Dorsolateral prefrontal cortex (tissue), 122 donors: ENCODE measurements at places on chromosomes 13 and 19. TPM values are rescaled to one million over a fixed set of nuclear protein-coding genes. Genes with fewer than 3 reads are reported as not detected.
A peak's percentile ranks its signal among the peaks of the same experiment; 100 is the strongest.

DNA sequence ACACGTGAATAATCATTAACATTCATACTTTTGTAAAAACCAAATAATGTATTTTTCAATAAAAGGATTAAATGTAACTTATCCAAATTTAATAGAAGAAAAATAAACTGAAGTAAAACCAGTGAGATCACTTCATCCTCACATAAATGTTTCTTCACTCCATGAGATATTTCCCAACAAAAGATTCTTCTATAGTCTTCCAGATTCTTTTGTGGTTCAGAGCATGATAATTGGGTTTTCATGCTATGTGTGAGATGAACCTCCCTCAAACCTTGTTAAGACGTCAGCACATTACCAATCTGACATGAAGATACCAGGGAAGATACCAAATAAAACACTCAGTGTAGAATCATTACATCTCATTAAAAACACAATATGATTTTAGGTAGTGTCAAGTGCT, 62.9 kb upstream of the OXGR1 start:
- DNase-seq = no peak

- DNase-seq = no peak
Measured at GRCh38 chr13:41282129-41282571, 18.8 kb upstream of the MTRF1 start.

- DNase-seq = no peak
Measured at GRCh38 chr13:40304391-40304790, 362.1 kb downstream of the FOXO1 start.

DNA sequence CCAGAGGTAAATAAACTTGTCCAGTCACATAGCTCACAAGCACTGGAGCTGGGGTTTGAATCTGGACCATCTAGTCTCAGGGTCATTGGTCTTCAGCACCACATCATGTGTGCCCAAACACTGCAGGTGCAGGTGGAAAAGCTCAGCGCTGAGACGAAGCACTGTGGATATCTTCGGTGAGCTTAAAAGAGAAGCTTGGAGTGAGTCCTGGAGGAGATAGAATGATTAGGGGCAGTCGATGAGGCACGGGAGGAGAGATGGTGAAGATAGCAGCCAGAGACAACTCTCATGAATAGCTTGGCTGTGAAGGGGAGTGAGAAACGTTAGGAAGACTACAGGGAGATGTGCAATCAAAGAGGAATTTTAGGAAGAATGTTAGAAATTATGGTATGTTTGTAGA, 389.3 kb downstream of the FGF9 start:
- DNase-seq = no peak

GRCh38 chr13:23561261-23561660, 9.0 kb upstream of the TNFRSF19 start:
- no peak for DNase-seq

GRCh38 chr19:8141726-8142512, 7.5 kb downstream of the FBN3 start:
- DNase-seq = no peak

- DNase-seq = no peak
Measured at GRCh38 chr19:15300533-15301197, 31.7 kb downstream of the BRD4 start.

DNA sequence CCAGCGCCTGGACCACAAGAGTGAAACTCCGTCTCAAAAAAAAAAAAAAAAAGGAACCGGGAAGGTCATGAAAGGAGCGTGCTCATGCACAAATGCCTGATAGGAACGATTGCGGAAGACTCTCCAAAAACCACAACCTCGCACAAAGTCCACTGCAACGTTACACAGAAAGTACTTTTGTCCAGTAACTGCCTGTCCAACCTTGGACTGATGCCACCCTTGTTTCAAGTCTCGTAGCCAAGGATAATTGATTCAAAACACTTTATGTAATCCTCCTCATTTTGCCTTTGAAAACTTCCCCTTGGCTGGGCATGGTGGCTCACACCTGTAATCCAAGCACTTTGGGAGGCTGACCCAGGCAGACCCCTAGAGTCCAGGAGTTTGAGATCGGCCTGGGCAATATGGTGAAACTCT, 13.7 kb downstream of the LGALS7 start:
- DNase-seq = no peak

DNA sequence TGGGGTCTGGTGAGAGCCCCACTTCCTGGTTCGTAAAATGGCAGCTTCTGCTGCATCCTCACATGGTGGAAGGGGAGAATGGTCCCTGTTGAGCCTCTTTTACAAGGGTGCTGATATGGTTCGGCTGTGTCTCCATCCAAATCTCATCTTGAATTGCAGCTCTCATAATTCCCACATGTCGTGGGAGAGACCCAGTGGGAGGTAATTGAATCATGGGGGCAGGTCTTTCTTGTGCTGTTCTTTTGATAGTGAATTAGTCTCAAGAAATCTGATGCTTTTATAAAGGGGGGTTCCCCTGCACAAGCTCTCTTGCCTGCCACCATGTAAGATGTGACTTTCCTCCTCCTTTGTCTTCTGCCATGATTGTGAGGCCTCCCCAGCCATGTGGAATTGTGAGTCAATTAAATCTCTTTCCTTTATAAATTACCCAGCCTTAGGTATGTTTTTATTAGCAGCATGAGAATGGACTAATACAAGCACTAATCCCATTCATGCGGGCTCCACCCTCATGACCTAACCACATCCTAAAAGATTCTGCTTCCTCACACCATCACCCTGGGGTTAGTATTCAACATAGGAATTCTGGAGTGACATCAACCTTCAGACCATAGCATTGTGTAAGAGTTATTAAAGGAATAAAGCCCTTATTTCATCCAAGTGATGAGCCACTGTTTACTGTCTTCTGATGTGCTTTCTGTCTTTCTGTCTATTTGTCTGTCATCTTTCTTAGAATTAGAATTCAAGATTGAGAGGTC, 159.0 kb upstream of the IRS2 start:
- DNase-seq = no peak

DNA sequence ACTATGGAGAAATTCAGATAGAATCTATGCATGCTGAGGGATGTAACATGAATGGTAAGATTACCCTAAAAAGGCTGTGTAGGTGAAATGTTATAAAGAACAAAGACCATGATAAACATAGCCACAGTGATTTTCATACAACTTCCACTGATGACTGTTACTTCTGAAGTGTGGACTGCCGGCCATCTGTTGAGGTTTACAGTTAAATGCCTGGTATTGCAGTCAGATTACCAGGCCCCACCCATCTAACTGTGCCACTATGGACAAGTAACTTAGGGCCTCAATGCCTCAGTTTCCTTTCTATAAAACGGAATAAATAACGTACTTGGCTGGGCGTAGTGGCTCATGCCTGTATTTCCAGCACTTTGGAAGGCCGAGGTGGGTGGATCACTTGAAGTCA, 395.6 kb downstream of the KLF12 start:
- DNase-seq = no peak

DNA sequence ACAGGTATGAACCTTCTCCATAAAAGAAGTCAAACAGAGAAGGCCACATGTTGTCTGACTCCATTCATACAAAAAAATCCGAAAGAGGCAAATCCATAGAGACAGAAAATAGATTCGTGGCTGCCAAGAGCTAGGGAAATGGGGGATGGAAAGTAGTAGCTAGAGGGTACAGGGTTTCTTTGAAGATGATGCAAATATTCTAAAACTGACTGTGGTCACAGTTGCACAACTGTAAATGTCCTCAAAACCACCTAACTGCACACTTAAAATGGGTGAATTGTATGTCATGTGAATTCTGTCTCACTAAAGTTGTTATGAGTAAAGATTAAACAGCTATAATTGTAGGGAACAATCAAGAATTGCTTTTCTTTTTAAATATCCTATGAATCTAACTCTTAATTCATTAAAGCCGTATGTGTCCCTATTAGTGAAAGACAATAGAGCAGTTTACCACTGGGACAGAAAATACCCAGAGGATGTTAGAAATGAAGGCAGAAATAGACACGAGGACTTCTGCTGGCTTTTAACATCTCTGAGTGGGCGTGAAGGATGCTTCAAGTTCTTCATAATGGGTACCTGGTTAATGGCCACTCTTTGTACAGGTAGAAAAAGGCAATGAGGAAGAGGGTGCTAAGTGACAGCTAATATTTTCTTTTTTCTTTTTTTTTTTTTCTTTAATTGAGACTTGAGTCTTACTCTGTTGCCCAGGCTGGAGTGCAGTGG, 21.2 kb downstream of the INSR start:
- DNase-seq = no peak

GRCh38 chr19:36331353-36332228, 47.4 kb downstream of the ZFP14 start:
- peak; percentile 83 for DNase-seq

GRCh38 chr13:50991579-50992521, 82.3 kb downstream of the RNASEH2B start:
- no peak for DNase-seq

DNA sequence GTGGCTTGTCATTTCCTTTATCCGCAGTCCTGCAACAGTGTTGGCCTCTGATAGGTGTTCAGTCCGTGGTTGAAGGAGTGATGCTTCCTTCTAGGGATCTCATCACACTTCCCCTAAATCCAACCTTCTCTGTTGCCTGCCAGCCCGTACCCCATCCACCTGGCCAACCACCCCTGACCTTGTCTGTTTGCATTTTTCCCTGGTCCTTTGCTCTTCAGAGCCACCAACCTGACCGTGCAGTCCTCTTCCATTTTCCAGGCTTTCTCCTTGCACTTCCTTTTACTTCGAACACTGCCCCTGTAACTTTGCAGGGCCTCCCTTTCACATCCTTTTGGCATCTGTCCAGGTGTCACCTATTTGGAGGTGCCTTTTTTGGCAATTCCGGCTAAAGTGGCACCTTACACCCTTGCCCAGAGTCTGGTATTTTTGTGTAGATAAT, 696 bp downstream of the ZNF460 start:
- no peak for DNase-seq

- DNase-seq = no peak
Measured at GRCh38 chr13:100464006-100464405, 124.6 kb downstream of the GGACT start.

DNA sequence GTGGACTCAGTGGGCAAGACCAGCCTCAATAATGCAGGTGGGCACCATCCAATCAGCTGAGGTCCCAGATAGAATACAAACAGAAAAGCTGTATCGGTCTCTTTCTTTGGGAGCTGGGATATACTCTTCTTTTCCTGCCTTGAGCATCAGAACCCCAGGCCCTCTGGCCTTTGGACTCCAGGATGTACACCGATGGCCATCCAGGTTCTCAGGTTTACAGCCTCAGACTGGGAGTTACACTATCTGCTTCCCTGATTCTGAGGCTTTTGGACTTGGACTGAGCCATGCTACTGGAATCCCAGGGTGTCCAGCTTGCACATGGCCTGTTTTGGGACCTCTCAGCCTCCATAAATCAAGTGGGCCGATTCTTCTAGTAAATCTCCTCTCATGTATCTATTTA, 27.6 kb upstream of the USP12 start:
- no peak for DNase-seq

GRCh38 chr13:107238262-107238981, 670.5 kb upstream of the ARGLU1 start:
- DNase-seq = no peak

DNA sequence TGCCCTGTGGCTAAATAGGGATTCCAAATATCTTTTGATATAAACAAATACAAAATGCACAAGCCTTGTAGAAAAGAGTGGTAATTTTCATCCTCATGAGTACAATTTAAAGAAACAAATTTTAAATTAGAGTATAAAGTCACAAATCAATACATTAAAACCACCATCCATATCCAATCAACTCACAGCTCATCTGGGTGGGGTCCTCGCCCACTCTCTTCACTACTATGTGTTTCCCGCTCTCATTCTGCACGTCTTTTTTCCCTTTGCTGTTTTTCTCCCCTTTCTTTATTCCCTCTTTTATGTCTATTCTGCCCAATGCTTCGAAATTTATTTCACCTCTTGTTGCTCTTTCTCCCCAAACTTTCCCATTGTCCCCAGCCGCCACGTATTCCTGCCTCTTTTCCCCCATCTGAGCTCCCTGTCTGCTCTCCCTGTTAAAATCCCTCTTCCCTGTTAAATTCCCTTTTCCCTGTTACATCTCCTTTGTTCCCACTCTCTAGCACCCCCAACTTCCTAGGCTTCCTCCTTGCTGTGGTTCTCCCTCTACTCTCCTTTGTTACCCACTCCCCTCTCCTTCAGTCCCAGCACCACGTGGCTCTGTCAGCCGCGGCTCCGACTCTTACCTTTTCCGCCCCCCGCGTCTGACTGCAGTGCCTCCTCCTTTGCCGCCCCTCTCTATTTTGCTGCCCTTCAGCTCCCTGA, 1.3 kb downstream of the ZNF616 start:
- no peak for DNase-seq

GRCh38 chr19:50739914-50740426, 16.8 kb downstream of the CLEC11A start:
- no peak for DNase-seq

GRCh38 chr19:2190848-2191455, 27.2 kb downstream of the DOT1L start:
- DNase-seq = no peak

GRCh38 chr13:42607546-42607945, 33.6 kb downstream of the TNFSF11 start:
- no peak for DNase-seq

- no peak for DNase-seq
Measured at GRCh38 chr19:39139305-39139874, 13.8 kb downstream of the PAK4 start.

- peak; percentile 34 for DNase-seq
Measured at GRCh38 chr19:40280608-40281221, 4.4 kb downstream of the AKT2 start.

COMMD6 gene
- 67.4 TPM for total RNA-seq

ZNF544 gene
- total RNA-seq = 36.0 TPM

TLE5 gene
- total RNA-seq = 755 TPM

ZNF20 gene
- 3.5 TPM for total RNA-seq

SLAIN1 gene
- 302 TPM for total RNA-seq

SIAH3 gene
- total RNA-seq = 2.1 TPM

FAM32A gene
- 46.2 TPM for total RNA-seq

RASGRP4 gene
- total RNA-seq = 1.6 TPM
